T-helper 2 cell treated with Interferon-gamma antibody and Interleukin-4, amounts not matched to agents 5 μg/mL and 100 μg/mL, for 36 hours (primary cell): ENCODE measurements at places on chromosomes 12 and 14.

DNA sequence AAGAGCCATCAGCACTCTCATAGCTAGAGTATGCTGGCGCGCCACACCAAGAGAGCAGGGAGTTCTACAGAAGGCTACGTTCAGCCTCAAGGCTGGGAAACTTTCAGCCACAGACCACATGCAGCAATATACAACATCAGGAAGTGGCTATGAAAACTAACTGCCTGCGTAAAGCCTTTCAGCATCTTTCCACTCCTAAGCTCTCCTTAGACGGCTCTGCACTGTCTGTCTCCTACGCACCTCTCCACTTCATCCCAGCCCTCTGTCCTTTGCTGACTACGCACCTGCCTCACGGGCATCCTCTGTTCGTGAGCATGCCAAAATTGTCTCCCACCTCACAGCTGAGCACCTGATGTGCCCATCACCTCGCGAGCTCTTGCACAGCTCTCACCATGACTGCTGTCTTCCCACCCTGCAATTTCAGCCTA lies 9.7 kb downstream of the MPHOSPH9 start:
- peak; percentile 76 for DNase-seq

GRCh38 chr14:92880851-92881250 lies 42.1 kb upstream of the CHGA start:
- DNase-seq, result no peak

DNA sequence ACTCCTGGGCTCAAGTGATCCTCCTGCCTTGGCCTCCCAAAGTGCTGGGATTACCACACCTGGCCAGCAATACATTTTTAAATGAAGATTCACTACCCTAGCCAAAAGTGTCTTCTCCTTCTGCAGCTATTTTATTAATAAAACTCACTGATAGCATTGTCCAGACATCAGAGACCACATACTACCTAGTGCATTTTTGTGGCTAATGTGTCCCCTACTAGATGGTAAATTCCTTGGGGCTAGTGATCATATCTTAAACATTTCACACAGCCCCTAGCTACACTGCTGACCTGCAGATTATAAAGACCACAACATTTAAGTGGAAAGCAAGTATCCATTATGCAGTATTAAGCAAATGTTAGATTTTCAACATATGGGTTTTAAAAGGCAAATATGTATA lies 17.0 kb downstream of the DTD2 start:
- no peak for DNase-seq

DNA sequence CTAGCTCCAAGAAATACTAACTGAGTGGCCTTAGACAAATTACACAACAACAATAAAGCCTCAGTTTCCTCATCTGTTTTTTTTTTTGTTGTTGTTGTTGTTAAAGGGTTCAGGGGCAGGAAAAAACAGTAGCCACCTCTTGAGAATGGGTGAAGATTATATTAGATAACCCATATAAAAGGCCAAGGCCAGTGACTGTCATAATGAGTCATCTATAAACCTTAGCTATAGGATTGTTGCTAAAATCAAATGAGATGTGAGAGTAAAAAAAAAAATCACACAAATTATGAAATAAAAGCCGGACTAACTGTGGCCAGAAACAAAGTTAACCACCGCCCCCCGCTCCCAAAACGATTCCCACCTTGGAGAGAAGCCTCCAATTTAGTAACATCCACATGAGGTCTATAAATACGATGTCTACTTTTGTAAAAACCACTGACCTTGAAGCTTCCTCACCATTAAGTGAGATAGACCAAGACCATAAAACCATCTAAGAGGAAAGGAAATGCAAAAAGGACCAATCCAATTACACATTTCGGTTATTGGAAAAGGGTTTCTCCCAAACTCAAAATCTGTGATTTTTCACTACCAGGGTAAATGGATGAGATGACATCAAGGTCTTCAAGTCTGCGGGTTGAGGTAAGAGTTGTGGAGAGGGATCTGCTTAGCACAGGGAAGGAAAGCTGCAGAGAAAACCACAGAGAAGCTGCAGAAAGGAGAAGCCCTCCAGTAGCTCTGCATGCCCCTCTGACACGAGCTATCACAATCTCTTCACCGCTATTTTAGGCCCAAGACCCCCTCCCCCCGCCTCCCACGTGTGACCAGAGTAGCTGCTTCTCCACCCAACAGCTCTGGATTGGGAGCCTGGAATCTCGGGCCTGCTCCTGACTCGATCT lies 1.0 kb downstream of the NAA25 start:
- no peak for DNase-seq

DNA sequence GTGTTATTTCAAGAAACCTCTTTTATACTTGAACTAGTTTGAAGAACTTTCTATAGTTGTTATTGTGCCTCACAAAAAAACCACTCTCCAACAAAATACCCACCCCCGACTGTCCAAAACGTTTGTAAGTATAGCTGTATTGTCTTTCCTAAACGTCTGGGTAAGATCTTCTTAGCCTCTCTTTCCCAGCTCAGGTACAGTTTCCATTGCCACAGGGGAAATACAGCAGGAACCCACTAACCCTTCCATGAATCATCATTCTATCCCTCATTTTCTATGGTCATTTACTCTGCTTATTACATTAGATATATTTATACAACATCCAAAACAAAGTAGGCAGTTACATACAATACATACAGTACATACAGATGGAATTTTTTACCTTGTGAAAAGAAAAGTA lies 70.8 kb downstream of the ZFC3H1 start:
- DNase-seq, result no peak

GRCh38 chr14:23604675-23605170 lies 26.1 kb upstream of the JPH4 start:
- DNase-seq, result no peak

- no peak for DNase-seq
These were observed 24.9 kb downstream of the ACTR6 start for GRCh38 chr12:100225491-100225890.

DNA sequence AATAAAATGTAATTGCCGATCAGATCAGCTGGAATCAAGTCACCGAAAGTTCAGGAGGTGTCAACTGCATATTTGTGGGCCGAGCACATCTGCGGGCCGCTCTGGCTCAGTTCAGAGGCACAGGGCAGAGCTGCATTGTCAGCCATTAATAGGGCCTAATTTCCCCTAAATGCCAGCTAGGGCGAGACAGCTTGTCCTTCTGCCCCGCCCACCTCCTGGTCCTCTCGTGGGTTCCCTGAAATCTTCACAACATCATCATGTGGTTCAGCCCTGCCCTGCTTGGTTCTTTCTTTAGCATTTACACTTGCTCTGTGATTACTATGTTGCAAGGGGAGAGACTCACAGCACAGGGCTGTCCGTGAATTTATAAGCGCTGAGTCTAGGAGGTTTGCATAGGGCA lies 148.9 kb downstream of the CHST11 start:
- DNase-seq, result no peak

- DNase-seq, result peak; percentile 70
These were observed 21.6 kb upstream of the CACNA2D4 start for GRCh38 chr12:1939801-1940607.

GRCh38 chr14:67240168-67240932 lies 885 bp upstream of the PALS1 start:
- DNase-seq, result no peak

DNA sequence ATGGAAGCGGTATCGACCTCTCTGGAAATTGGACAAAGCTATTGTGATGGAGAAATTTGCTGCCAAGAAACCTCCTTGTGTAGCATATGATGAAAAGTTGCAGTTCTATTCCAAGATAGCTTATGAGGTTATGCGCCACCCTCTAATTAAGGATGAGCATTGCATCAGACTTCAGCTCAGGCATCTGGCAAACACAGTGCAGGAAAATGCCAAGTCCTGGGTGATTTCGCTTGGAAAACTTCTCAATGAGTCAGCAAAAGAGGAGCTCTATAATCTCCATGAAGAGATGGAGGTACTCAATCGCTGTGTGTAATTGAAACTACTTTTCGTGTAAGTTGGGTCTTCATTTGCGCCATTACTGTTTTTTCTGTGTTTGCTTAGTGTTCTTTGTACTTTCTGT lies 51.2 kb downstream of the DNAH10 start:
- DNase-seq, result no peak

- DNase-seq, result peak; percentile 96
These were observed at the start of gene CCT2 for GRCh38 chr12:69585189-69586062. CCT2 (plus strand) TSS chr12:69585459; CDS start chr12:69585522, 63 bp downstream.

- no peak for DNase-seq
These were observed 11.1 kb downstream of the GPR84 start for GRCh38 chr12:54352891-54353874.

- no peak for DNase-seq
These were observed 14.0 kb downstream of the OR6S1 start for GRCh38 chr14:20627346-20628027.

- DNase-seq, result no peak
These were observed 336.4 kb downstream of the PCNX1 start for GRCh38 chr14:71243697-71244096.

GRCh38 chr14:89004166-89004565 lies 179.7 kb downstream of the TTC8 start:
- DNase-seq, result no peak

DNA sequence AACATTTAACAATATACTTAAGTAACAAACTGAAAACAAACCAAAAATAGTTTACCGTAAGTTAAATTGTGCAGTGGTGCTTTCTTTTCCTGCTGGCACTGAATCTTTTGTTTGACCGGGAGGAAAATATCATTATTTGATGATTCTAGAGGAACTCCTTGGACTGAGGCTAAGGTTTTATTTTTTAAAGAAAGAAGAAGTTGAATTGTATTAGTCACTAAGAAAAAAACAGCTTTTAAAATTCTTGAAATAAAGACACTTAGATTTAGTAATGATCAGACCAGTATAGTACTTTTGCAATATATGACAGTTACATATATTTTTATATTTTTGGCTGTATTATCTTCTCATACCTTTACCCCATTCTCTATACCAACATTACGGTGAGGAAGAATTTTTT lies 10.3 kb downstream of the MIS18BP1 start:
- no peak for DNase-seq

DNA sequence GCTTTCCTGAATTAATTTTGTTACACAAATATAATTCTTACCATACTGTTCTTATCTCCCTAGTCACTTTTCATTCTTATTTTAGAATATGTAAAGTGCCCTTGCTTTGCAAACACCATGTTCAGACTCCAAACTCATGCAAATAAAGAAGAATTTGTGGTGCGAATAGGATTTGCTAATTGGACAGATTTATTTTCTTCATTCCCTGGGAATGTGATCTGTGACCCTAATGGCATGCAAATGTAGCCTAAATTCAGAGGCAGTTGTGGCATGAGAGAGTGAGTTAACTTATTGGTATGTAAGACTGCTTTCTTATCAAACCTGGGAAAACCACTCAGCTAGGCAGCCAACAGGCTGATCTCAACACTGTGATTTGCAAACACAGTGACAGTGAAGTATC lies 10.0 kb downstream of the CAPZA3 start:
- no peak for DNase-seq

GRCh38 chr12:108040947-108041346 lies 88.1 kb upstream of the WSCD2 start:
- no peak for DNase-seq

- DNase-seq, result no peak
These were observed 43.1 kb upstream of the LTA4H start for GRCh38 chr12:96078231-96079135.

DNA sequence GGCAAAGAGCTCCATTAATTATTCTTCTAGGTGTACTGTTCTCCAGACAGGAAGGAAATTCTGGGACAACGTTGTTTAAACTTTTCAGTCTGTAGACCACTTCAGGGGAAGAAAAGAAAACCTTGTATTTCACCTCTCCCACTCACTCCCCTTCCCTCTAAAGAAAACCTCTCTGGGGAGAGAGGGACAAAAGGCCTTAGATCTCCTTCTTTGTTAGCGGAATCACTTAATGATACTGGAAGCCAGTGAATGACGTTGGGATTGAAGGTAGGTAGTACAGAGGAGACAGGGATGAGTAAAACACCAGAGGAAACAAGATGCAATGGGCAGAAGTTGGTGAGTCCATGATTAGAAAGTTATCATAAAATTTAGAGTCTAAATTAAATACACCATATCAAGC lies 38.7 kb upstream of the SGPP1 start:
- DNase-seq, result no peak

DNA sequence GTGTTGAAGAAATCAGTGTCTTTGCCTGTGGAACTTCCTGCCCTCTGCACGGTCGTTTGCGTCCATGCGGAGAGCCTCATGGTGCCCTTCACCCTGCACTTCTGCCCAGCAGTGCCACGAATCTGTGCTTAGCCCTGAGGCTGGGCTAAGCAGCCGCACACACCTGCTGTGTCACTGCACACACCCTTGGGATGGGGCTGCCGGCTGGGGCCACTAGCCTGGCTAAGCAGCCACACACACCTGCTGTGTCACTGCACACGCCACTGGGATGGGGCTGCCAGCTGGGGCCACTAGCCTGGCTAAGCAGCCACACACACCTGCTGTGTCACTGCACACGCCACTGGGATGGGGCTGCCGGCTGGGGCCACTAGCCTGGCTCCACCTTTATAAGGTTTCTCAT lies 188.5 kb downstream of the KIF26A start:
- DNase-seq, result no peak

GRCh38 chr14:89325959-89326358 lies 91.1 kb downstream of the FOXN3 start:
- no peak for DNase-seq

- no peak for DNase-seq
These were observed 52.6 kb downstream of the GALNT16 start for GRCh38 chr14:69312608-69313007.
